Cortex of kidney (tissue), 1 donor: ENCODE measurements at places on chromosomes 4 and X.

- DNase-seq, result no peak
Observed at GRCh38 chr4:6926681-6927478, 17.3 kb downstream of the TBC1D14 start.

DNA sequence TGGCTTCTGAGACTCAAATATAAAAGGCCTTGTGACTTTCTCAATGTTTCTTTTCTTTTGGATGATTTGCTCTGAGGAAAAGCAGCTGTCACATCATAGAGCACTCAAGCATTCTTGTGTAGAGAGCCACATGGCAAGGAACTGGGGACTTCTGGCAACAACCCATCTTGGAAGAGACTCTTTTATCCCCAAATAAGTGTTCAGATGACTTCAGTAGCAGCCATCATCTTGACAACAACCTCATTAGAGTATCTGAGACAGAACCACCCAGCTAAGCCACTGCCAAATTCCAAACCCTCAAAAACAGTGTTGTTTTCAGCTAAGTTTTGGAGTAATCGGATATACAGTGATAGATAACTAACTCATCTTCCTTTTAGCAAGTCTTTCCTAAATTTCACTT, 1431.7 kb upstream of the IGFBP7 start:
- no peak for DNase-seq

- no peak for DNase-seq
Observed at GRCh38 chr4:4227510-4228355, 1.0 kb upstream of the OTOP1 start.

DNA sequence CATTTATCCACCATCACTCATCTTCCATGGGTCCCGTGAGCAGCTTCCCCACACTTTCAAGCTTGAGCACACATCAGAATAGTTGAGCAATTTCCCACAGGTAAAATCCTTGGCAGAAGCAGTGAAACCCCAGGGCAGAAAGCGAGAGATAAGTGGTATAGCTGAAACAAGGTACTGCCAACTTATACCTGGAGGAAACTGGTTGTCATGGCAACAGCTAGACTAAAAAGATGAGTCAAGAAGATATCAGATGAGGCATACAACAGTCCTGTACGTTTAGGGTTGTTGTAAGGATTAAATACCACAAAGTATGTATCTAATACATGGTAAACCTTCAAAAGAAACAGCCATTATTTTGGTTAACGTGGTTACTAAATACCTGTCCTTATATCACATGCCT, 66.9 kb upstream of the PHOX2B start:
- DNase-seq, result no peak

DNA sequence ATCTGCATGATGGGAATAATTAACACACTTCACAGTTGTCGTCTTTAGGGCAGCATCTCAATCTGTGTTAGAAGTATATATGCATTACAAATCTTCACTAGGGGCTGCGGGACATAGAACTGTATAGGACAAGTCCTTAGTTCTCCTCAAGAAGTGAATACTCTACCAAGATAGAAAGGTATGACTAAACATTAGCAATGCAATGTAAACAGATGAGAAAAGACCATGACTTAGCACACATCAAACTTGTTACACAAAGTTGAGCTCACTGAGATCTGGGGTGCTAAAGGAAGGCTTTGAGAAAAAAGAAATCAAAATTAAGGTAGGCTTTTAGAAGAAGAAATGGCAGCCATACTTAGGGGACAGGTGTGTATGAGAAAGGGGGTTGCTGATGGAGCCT, 182.1 kb upstream of the MAP3K15 start:
- no peak for DNase-seq
